ENCODE measurements at places on chromosomes 11 and 22. TPM values are rescaled to one million over a fixed set of nuclear protein-coding genes. Genes with fewer than 3 reads are reported as not detected.

DNA sequence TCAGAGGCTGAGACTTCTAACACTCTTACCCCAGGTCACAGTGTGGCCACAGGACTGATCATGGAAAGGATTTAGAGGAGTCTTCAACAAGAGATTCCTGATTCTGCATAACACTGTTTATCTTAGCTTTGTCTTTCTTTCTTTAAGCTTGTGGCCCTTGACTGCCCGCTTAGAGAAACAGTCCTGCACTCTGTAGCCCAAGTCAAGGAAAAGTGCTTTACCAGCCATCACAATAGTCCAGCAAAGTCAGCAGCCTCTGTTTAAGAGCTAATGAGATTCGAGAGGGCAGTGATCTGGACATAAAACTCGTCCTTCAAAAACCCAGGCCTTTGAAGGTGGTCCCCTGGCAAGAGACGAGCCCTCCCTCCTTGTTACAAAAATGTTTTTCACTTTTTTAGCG, 30.0 kb downstream of the PRDM10 start:
- DNase-seq, result no peak

DNA sequence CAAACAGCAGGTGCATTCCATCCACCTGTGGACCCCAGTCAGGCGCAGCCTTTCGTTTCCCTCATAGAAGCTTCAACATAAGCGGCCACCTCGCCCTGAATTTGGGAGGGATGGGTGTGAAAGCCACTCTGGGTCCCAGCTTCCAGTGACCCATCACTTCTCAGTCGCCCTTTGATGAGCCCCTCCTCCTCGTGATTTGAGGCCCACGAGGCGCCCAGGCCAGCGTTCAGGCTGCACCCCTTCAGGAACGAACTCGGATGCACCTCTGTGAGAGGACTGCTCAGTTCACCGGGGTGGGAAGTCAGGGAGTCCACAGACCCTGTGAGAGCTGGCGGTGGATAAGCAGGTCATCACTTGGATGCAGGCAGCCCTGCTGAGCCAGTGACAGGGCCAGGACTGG, 1118.2 kb downstream of the BRD1 start:
- DNase-seq, result no peak

DNA sequence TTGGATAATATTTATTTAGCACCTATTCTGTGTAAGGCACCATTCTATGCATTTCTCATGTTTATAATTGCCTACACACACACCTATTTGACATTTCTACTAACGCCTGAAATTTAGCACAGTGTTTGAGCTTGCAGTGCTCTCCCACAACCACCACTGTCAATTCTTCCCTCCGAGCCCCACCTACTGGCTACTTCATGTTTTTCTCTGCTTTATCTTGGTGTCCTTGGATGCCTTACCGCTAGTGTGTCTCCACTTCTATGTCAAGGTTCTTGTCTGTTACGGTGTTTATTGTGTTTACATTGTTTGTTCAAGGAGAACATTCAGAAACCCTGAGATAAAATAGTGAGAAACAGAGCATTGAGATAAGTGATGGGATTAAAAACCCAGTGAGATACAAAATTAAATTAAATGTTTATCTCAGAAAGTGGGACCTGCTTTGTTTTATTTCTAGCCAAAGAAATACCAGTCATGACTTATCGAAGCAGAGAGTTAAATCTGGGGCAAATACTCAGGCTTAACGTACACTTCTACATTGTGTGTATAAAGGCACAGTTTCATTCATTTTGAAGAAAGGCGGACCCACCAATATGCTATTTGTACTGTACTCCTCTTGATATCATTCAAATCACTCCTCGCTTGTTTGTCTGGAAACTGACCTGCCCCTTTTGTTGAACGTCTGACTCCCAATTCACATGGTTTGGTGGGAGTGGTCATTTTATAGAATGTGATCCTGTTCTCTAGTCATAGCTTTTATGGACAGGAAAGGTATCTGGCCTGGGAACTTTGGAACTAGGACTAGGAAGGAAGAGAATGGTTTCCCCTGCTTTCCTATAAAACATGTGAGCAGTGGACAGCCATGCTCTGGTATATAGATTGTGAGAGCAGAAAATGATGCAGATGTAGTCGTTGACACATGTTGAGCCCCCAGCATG, 39.2 kb upstream of the SLC36A4 start:
- DNase-seq, result no peak

- no peak for DNase-seq
These were observed 732 bp upstream of the SORL1 start for GRCh38 chr11:121451178-121451985.

DNA sequence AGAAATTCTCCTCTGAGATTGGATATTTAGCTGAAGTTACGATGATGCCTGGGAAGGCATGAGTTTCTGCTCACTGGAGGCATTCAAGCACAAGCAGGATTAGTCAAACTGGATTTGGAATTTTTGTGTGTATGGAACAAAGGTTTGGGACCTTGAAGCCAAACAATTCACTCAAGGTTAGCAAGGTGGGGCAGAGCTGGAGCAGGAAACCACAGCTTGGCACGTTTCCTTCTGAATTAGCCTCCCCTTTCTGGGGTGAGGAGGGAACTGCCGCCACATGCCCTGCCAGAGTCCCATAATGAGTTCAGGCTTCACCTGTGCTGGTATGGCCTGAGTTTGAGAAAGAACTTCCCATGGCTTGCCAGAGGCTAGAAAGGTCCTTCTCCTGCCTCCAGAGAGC, 50.9 kb upstream of the RRAS2 start:
- DNase-seq, result no peak

DNA sequence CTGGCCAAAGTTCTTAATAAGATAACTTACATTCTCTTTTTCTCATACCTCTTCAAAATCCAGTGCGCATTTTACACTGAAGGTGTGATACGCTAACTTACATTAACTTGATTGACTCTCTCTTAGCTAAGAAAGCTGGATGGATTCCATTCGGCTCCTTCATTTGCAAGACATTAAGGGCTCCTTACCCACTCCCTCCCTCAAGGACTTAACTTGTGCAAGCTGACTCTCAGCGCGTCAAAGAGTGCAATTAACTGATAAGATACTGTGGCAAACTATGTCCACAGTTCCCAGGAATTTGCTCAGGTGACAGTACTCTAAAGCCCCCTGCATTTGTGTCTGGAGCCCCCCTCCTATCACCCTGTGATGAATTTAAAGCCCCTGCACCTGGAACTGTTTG, 6.4 kb upstream of the RFPL1 start:
- no peak for DNase-seq

DNA sequence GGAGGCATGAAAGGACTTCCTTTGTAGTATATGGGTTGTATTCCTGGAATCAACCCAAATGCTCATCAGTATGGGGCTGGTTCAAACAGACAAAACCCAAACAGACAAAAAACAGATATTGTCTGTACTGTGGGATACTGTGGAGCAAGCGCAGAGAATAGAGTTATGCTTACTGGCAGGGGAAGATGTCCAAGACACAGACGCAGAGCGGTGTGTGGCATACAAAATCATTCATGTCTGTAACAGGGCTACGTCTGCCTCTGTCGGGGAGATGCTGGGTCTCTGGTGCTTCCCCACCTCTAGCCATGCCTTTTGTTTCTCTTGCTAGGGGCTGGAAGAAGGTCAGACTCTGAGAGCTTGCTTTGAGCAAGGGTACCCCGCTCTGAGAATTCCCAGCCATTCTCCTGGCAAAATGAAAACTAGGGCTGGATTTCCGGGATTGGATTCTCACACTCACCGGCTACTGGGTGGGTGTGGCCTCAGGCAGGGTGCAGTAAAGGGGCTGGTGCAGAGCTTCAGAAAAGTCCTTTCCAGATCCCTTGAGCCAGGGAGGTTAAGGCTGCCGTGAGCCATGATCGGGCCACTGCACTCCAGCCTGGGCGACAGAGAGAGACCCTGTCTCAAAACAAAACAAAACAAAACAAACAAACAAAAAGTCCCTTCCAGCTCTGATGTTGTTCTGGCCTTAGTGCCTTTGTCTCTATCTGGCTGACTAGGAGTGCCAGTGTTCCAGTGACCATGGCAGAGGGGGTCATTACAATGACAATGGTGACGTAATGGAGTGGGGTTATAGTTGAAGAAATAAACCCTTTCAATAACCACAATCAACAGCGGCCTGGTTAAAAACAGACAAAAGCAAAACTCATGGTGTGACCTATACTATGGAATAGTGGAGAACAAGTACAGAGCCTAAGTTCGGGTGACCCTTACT, 2.9 kb upstream of the ABCC8 start:
- no peak for DNase-seq

GRCh38 chr11:102465696-102466095, 13.1 kb upstream of the TMEM123 start:
- DNase-seq, result no peak

The ISX gene
- polyA plus RNA-seq, result not detected

GRCh38 chr22:27797520-27798391, 3.8 kb downstream of the MN1 start:
- no peak for DNase-seq

DNA sequence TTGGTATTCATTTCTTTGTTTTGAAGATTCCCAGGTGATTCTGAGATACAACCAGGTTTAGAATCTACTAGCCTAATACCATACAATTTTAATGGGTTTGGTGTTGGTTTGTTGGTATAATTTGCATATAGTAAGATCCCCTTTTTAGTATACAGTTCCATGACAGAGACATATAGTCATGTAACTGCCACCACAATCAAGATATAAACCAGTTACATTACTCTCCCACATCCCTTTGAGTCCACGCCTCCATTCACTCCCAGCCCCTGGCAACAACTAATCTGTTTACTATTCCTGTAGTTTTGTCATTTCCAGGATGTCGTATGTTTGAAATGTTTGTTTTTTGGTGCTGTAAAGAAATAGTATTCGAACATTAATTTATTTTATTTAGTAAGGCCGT, 4.3 kb downstream of the ASRGL1 start:
- no peak for DNase-seq

DNA sequence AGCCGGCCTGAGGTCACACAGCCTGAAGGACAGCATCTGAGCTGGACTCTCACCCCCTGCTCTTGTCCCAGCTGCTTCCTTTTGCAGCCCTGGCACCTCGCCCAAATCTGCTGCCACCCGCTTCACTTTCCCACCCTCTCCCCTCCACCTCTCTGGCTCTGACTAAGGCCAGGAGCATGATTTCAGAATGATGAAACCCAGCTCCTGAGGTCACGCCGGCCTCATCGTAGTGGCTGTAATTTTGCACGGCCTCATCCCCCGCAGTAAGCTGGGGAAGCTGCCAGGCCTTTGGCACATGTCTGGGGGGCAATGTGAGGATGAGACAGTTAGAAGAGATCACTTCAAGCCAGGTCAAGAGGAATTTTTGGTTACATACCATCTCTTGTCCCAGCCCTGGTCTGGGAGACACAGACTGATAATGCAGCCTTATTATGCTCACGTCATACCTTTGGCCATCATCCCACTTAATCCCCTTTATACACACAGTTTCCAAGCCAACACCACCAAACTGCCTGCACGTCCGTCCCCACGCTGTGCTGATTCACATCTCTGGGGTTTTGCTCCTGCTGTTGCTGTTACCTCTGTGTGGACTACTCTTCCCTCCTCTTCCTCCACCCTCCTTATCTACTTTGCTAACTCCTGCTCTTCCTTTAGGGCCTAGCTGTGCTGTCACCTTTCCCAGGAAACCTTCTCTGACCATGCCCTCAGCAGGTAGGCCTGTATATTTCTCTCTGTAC, 58.1 kb downstream of the CHRDL2 start:
- peak; percentile 95 for DNase-seq

- DNase-seq, result no peak
These were observed 182.2 kb downstream of the IGLL1 start for GRCh38 chr22:23397613-23398567.

- no peak for DNase-seq
These were observed 13.8 kb downstream of the CHRDL2 start for GRCh38 chr11:74717221-74717969.

DNA sequence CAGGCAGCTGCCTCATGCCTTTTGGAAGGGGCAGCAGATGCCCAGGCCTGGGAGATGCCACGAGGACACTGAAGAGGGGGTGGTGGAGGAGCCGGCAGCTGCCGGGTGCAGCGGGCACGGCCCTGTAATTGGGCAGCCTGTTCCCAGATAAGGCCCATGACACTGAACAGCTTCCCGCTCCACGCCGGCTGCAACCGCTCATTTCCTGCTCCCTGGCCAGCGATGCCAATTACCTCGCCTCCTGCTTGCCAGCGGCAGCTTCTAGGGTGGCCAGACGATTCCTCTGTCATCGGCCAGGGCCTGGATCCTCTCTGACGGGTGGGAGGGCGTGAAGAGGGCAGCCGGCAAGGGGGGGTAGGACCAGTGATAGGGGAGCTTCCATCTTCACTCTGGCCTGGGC, 22.8 kb downstream of the FLRT1 start:
- no peak for DNase-seq

The MPPED2 gene
- polyA plus RNA-seq, result not detected

The ZDHHC13 gene
- polyA plus RNA-seq, result 10.5 TPM

GRCh38 chr22:44402196-44403111, 89.7 kb upstream of the SHISAL1 start:
- no peak for DNase-seq

- no peak for DNase-seq
These were observed 8.1 kb downstream of the UPK3A start for GRCh38 chr22:45292731-45293442.

The EHF gene
- polyA plus RNA-seq, result 0.07 TPM

- DNase-seq, result no peak
These were observed 14.8 kb downstream of the FLI1 start for GRCh38 chr11:128708660-128709059.

GRCh38 chr22:28902490-28902889, 19.1 kb downstream of the ZNRF3 start:
- no peak for DNase-seq

The TTC28 gene
- polyA plus RNA-seq, result 11.2 TPM

GRCh38 chr11:120212259-120212878, 1.5 kb downstream of the OAF start:
- DNase-seq, result no peak

The KRTAP5-9 gene
- not detected for polyA plus RNA-seq

The ME3 gene
- 7.1 TPM for polyA plus RNA-seq

- no peak for DNase-seq
These were observed 330.0 kb downstream of the TENM4 start for GRCh38 chr11:79110796-79111195.

The PANX2 gene
- polyA plus RNA-seq, result 1.1 TPM

The TMEM45B gene
- polyA plus RNA-seq, result not detected

GRCh38 chr11:34120651-34121050, 15.2 kb downstream of the NAT10 start:
- DNase-seq, result no peak

DNA sequence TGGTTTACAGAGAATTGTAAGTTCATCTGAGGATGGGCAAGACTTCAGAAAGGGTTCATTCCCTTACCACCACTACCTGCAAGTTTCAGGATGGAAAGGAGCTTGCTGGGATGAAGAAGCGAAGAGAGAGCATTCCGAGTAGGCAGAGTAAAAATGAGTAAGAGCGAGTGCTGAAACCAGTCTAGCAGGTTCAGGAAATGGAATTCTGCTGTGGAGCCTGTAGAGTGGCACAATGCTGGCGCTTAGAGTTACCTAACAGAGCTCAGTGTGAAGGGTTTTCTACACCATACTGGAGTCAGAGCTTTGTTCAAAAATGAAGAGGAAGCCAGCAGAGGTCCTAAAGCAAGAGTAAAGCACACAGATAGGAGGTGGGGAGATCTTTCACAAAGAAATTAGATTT, 179.2 kb upstream of the ZC3H12C start:
- no peak for DNase-seq

- no peak for DNase-seq
These were observed 852.1 kb upstream of the LRRC4C start for GRCh38 chr11:42311514-42311913.

The PLAAT5 gene
- not detected for polyA plus RNA-seq

- DNase-seq, result no peak
These were observed 1.1 kb upstream of the PRG2 start for GRCh38 chr11:57391539-57391938.

Measured in AG04450 (cell line).